ENCODE measurements at places on chromosomes 1 and 21. TPM values are rescaled to one million over a fixed set of nuclear protein-coding genes. Genes with fewer than 3 reads are reported as not detected.

DNA sequence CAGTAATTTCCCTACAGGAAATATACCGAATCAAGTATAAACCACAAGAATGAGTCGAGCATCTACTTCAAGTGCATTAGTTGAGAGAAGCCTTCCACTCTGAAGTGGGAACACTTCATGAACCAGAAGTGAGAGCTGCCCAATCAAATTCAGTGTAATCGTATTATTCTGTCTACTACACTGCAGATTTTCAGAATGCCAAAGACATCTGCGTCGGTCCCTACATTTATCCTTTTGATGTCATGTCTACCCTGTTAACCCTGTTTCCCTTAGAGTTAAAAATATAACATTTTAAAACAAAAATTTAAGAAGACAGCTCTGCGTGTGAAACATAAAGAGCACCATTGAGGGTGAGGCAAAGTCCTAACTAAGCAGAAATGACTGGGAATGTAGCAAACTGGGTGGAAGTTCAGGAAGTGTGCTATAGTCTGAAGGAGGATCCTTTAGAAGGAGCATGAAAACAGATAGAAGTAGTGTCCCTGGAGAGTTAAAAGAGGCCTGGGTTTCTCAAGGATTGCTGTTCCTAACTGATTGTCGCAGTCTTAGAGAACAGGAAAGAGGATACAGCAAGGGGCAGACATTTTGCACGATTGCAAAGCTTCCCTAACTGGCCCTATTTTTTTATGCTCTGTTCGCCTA, 291.2 kb downstream of the PTPRC start:
- DNase-seq = no peak

DNA sequence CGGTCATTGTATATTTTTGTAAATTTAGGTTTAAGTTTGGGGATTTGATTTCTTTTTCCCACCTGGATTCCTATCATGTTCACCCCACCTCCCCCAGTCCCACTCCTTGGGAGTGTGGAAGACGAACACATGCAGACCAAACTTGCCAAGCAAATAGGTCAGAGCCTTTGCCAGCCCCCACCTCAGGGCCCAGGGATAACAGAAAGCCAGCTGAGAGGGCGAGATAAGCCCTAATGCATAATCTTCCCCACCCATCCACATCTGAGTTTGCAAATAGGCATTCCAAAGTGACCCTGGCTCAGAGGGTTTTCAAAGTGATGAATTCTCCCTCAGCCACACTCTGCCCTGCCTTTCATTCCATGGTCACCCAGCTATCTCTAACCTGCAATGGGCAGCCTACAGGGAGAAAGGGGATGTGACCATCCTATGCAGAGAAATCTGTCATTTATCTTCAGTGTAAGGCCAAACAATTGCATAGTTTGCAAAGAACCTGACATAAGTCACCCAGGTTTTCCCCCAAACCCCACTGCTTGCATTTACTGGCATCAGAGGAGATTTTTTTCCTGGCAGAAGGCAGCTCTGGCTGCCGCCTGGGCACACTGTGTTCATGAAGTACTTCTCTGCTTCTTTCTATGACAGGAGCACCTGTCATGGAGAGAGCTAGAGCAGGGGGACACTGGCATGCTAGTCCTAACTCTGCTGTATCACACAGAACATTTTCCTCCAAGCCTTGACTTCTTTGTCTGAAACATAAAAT, 69.0 kb upstream of the NFIA start:
- no peak for DNase-seq

GRCh38 chr1:15122331-15122730, 31.2 kb upstream of the TMEM51 start:
- DNase-seq = no peak

- DNase-seq = no peak
Measured at GRCh38 chr1:32981003-32981901, 16.6 kb upstream of the RNF19B start.

DNA sequence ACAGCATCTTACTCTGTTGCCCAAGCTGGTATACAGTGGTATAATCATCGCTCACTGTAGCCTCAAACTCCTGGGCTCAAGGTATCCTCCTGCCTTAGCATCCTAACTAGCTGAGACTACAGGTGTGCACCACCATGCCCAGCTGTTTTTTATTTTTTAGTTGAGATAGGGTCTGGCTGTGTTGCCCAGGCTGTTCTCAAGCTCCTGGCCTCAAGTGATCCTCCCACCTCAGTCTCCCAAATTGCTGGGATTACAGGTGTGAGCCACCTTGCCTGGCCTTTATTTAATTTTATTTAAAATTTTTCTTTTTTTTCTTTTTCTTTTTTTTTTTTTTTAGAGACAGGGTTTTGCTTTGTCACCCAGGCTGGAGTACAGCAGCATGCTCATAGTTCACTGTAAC, 9.2 kb downstream of the MAP7D1 start:
- no peak for DNase-seq

GRCh38 chr1:31643976-31644559, 608 bp downstream of the PEF1 start:
- DNase-seq = no peak

- DNase-seq = no peak
Measured at GRCh38 chr1:228343191-228343661, 63.4 kb downstream of the TRIM11 start.

DNA sequence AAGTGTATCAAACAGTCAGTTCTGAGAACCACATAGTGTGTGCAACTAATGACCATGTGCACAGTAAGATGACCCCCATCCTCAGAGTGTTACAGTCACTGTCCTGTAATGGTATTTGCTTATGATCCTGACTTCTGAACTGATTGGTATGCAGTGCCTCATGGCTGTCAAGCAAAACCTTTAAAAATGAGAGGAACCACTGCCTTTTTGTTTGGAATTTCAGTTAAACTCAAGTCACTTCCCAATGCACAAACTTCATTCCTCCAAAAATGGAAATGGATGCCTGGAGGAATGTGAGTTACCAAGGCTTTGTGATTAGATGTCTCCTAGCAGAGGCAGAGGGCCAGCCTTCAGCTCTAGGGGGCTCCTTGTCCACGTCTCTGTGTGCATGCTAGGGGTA, 10.5 kb downstream of the C1orf198 start:
- DNase-seq = no peak

Gene WNT2B
- total RNA-seq = 18.6 TPM

DNA sequence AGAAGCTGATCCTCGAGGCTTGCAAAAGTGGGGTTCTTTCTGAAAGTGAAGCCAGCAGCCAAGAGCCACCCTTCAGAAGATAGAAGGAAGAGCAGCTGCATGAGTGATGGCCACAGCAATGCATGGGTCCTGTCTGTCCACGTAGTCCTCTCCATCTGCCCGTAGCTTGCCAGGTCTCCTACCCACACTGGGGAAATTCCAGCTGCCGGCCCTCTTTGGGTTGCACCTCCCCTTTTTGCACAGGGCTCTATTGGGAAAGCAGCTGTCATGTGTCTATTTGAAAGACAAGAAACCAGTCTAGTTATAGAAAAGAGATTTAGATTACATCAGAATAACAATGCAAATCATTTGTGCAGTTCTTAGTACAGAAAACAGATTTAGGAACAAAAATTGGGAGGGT, 204.4 kb downstream of the GIPC2 start:
- DNase-seq = no peak

DNA sequence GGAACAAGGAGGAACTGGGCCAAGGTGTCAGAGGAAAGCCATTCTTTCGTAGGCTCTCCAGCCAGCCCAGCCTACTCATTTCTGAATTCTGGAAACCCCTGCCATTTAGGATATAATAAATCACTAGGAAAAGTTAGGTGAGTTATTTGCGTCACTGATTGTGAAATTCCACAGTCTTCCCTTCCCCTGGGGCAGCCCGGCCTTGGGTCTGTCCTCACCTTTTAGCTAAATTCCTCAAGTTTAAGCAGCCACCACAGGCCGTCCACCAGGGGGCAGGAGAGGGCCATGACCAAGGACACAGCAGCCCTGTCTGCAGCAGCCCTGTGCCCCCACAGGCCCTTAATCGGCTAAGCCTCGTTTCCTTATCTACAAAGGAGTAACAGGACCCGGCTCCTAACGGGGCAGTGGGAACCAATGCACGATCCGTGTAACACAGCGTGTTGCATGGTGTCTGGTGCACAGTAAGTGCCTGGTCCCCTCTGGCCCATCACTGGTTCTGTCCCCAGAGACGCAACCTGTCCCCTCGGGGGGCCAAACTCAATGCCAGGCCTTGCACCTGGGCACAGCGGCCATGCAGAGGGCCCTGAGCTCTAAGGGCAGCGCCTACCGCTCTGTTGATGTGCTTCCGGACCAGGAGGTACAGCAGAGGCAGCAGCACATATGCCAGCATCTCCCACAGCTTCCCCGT, 18.1 kb downstream of the GPR157 start:
- DNase-seq = peak; percentile 89

Gene FMN2
- 0.89 TPM for total RNA-seq

Gene GBP1
- total RNA-seq = 10.1 TPM

Gene CD48
- 1.6 TPM for total RNA-seq

Gene IL20
- total RNA-seq = not detected

- no peak for DNase-seq
Measured at GRCh38 chr1:8456308-8456912, 138.5 kb downstream of the SLC45A1 start.

Gene STIL
- total RNA-seq = 3.9 TPM

GRCh38 chr1:229986737-229987337, 80.2 kb upstream of the GALNT2 start:
- DNase-seq = no peak

DNA sequence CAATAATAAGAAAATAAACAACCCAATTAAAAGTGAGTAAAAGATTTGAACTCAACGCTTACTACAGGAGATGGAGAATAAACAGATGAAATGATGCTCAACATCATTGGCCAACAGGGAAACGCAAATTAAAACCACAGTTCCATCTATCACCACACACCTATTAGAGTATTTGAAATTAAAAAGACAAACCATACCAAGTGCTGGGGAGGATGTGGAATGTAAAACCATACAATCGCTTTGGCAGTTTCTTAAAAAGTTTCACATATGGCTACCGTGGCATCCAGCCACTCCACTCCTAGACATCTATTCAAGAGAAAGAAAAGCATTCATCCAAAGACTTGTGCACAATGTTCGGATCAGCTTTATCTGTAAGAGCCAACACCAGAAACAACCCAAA, 1.3 kb upstream of the LRRC3 start:
- no peak for DNase-seq

DNA sequence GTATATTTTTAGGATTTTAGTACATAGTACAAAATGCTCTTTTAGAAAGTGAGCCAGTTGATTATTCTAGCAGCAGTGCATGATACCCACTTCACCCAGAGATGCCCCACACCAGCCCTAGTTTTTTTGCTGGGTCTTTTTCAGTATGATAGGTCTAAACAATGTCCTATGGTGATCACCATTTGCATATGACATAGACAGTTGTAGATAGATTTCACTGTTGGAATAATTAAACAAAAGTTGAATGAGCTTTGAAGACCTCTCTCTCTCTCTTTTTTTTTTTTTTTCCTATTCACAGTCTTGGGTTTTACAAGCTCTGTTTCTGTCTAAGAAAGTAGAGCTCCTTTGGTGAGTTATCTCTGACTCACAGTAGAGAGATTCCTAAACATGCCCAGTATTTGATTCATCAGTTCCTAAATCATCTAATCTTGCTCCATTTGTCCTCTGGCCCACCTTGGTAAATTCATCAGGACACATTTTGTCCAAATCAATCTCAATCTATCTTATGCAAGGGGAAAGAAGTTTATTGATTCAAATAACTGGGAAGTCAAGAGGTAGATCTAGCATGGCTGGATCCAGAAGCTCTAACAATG, 44.7 kb upstream of the VAV3 start:
- no peak for DNase-seq

Gene VCAM1
- 0.72 TPM for total RNA-seq

Gene TNFAIP8L2
- 1.8 TPM for total RNA-seq

DNA sequence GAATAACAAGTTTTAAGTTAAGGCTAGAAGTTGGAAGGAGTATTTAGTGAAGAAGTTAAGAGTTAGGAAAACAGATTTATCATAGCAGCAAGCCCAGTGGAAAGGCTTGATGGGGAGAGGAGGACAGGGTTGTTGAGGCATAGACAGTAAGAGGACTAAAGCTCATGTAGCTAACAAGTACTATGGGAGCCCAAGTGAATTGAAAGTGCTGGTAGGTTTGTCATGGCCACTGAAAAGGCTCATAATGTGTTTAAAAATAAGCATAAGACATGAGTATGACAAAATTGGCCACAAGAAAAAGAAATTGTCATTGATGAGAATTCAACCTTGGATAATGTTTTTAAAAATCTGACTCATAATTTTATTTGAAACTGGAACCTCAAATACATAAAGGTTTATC, 49.2 kb upstream of the CRB1 start:
- no peak for DNase-seq

All from suprapubic skin (tissue), 4 donors.